ENCODE measurements at places on chromosomes 7 and 10. TPM values are rescaled to one million over a fixed set of nuclear protein-coding genes. Genes with fewer than 3 reads are reported as not detected.

FAM237B gene
- total RNA-seq = not detected

ZNF488 gene
- total RNA-seq = not detected

CTAGE8 gene
- not detected for total RNA-seq

DNA sequence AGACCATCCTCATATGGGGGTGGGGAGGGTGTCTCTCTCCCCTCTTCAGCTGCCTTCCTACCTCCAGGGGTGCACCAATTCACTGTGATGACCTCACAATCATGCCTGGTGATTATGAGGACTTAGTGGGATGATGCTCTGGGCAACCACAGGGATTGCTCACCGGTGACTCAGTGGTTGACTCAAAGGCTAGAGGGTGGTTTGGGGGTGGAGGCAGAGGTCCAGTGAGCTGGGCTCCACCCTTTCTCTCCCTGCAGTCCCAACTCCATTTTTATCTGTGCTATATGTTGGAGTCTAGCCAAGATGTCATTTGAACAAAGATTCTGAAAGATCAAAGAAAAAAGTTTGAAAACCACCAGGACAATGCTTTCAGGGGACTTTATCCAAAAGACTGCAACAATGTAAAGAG lies 286.9 kb downstream of the KCNMA1 start:
- H3K4me1 ChIP-seq = no peaks in the 10 kb centered on the region
- H3K27me3 ChIP-seq = no peaks in the 10 kb centered on the region
- no peaks in the 10 kb centered on the region for H3K36me3 ChIP-seq
- H3K4me3 ChIP-seq = no peak overlapping the region

GRCh38 chr10:126135941-126136595 lies 239.7 kb downstream of the FANK1 start:
- H3K27me3 ChIP-seq = no peaks in the 10 kb centered on the region
- no peaks in the 10 kb centered on the region for H3K36me3 ChIP-seq
- no peak overlapping the region for H3K4me3 ChIP-seq
- H3K27ac ChIP-seq = no peak overlapping the region
- no peak for DNase-seq

DNA sequence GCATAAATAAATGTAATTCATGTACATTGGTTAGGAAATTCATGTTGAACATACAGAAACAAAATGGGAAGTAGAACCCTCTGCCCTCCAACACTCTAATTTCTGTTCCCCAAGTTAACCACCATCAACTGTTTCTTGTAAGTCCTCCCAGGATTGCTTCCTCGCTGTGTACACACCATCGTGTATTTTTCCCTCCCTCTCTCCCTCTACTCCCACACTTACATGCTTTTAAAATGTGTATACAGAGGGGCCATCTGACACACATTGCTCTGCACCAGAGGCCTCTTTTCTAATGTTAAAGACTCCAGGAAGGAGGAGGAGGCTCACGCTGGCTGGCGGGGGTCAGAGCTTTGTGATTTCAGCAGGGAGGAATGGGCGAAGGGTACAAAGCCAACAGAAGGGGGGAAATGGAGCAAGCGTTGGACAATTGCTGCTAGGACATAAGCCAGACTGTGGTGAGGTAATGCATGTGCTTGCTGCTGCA lies 1.9 kb upstream of the EPHA1 start:
- no peaks in the 10 kb centered on the region for H3K36me3 ChIP-seq
- no peak overlapping the region for H3K27ac ChIP-seq
- peaks cover 6% of the 10 kb centered on the region for H3K4me1 ChIP-seq
- H3K27me3 ChIP-seq = no peaks in the 10 kb centered on the region

DNA sequence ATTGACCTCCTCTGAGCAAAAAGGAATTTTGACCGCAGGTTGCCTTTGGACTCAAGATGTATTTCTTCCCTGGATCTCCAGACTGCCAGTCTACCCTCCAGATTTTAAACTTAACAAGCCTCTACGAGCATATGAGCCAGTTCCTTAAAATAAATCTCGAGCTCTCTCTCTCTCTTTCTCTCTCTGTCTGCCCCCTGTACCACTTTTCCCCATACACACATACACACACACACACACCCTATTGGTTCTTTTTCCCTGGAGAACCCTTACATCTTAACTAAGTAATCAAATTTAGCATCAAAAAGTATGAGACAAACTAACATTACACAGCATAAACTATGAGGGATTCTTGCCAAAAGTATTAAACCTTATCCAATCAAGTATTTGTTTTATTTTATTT lies 11.4 kb downstream of the BCAP29 start:
- no peak overlapping the region for H3K4me3 ChIP-seq
- no peak for DNase-seq

- DNase-seq = peak; percentile 63
- peaks cover 29% of the 10 kb centered on the region for H3K4me1 ChIP-seq
- no peak overlapping the region for H3K27ac ChIP-seq
- H3K36me3 ChIP-seq = no peaks in the 10 kb centered on the region
- no peaks in the 10 kb centered on the region for H3K27me3 ChIP-seq
Observed at GRCh38 chr10:234708-235406, 99.6 kb downstream of the ZMYND11 start.

- H3K4me3 ChIP-seq = no peak overlapping the region
- H3K27me3 ChIP-seq = no peaks in the 10 kb centered on the region
- no peak for DNase-seq
Observed at GRCh38 chr7:33849004-33849403, 56.3 kb upstream of the BMPER start.

DNA sequence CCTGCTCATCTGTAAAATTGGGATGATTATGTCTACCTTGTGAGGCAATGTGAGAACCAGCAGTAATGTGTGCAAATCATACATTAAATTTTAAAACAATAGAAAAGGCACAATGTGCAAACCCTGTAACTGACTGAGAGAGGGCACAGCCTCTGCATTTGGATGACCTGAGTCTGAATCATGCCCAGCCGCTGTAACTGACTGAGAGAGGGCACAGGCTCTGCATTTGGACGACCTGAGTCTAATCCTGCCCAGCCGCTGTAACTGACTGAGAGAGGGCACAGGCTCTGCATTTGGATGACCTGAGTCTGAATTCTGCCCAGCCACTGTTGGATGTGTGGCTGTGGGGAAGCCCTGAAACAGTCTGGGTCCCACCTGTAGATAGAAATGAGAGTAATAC lies 351.5 kb upstream of the SHH start:
- H3K4me3 ChIP-seq = no peak overlapping the region
- H3K4me1 ChIP-seq = no peaks in the 10 kb centered on the region
- H3K36me3 ChIP-seq = no peaks in the 10 kb centered on the region
- no peak for DNase-seq
- no peak overlapping the region for H3K27ac ChIP-seq
- H3K27me3 ChIP-seq = no peaks in the 10 kb centered on the region

All from Karpas-422 (cell line).